Fibroblast of skin of left quadriceps (primary cell): ENCODE measurements at places on chromosomes 2 and 18.
A peak's percentile ranks its signal among the peaks of the same experiment; 100 is the strongest.

- DNase-seq, result no peak
These were observed 2.4 kb downstream of the PRELID3A start for GRCh38 chr18:12410081-12410481.

GRCh38 chr18:49135877-49136276 is 185.1 kb upstream of the SMAD7 start:
- DNase-seq, result no peak

GRCh38 chr2:120313695-120314615 is 32.0 kb upstream of the INHBB start:
- DNase-seq, result no peak

GRCh38 chr2:214410918-214411554 is at the start of gene VWC2L:
VWC2L (plus strand) TSS chr2:214411054; CDS start chr2:214414194, 3,140 bp downstream.
- DNase-seq, result peak; percentile 49

- DNase-seq, result peak; percentile 67
These were observed 65.8 kb downstream of the RTP5 start for GRCh38 chr2:241935314-241935713.

DNA sequence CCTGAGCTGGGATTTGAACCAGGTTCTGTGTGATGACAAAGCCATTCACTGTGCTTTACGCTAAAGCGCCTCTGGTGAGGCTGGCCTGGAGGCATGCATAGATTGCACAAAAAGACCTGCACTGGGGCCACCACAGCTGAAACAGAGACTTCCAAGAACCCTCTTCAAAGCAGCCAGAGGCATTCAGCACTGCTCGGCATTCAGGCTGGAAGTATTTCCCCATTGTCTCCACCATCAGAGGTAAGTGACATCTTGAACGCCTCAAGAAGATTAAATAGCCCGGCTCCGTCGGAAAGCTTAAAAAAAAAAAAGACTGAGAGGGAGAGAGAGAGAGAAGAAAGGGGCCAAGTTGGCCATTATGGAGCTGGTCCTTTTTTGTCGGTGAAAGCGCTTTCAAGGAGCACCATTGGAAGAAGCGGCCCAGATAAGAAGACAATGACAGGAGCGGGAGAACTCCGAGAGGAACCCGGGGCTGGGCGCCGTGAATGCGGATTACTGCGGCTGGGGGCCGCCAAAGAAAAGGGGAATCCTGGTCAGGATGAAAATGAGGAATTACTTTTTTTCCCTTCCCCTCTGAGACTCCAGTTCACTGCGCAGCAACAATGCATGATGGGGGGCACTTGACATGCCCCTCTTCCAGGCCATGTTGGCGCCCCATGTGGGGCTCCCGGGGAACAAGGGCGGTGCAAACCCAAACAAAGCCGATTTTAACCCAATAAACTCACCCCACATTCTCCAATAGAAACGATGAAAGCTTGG is 228.3 kb downstream of the MYCN start:
- no peak for DNase-seq

- no peak for DNase-seq
These were observed 566.0 kb downstream of the TMX3 start for GRCh38 chr18:68148863-68149262.

- no peak for DNase-seq
These were observed 27.6 kb downstream of the ANKAR start for GRCh38 chr2:189702071-189702470.

DNA sequence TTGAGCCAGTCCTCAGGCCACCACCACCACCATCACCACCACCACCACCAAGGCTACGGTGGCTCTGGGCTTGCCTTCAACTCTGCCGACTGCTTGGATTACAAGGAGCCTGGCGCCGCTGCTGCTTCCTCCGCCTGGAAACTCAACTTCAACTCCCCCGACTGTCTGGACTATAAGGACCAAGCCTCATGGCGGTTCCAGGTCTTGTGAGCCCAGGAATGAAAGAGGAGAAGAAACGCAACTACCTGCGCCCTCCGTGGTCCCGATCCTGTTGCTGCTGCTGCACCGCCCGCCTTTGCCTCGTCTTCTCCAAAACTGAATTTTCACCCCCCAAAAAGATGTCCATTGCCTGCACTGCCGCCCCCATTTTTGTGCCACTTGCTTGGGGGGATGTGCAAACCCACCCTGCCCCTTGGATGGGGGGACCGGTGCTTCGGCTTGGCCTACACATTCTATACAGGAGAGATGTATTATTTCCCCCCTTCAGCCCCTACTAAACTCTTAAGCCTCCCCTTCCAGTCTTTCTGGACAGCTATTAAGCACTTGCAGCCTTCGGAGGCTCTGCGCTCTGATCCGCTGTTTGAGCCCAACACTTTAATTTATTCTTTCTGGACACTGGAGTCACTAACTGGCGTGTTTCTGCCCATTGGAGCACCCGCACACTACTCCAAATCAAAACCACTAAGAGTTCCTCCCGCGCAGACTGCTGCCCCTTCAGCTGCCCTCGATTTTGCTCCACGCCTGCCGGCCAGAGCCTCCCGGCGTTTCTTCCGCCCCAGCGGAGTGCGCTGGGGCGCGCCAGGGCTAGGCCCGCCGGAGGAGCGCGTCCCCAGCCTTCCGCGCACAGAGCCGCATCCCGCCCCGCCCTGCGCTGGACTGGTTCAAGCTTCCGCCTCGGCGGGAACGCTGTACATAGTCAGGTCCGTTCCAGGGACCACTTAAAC is 5.7 kb downstream of the OTX1 start:
- DNase-seq, result no peak

DNA sequence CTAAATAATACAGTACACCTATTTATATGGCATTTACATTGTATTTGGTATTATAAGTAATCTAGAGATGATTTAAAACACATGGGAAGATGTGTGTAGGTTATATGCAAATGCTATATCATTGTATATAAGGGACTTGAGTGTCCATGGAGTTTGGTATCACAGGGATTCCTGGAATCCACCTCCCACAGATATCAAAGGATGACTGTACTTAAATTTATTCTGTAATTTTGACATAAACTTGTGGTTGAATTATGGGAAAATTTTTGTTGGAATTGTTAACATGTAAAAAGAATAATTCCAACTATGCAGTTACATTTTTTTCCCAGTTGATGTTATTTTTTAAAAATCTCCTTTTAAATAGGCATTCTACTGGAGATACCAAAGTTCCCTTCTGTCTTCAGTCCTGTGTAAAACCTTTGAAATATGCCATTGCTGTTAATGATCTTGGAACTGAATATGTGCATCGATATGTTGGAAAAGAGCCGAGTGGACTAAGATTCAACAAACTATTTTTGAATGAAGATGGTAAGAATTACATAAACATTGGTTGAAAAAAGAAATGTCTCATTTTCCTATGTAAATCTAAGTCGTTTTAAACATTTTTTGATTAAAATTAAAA is 24.1 kb downstream of the GLS start:
- peak; percentile 61 for DNase-seq

GRCh38 chr18:63775166-63775730 is at the start of gene SERPINB7:
SERPINB7 (plus strand) TSS chr18:63775418; CDS start chr18:63782373, 6,955 bp downstream.
- peak; percentile 86 for DNase-seq

DNA sequence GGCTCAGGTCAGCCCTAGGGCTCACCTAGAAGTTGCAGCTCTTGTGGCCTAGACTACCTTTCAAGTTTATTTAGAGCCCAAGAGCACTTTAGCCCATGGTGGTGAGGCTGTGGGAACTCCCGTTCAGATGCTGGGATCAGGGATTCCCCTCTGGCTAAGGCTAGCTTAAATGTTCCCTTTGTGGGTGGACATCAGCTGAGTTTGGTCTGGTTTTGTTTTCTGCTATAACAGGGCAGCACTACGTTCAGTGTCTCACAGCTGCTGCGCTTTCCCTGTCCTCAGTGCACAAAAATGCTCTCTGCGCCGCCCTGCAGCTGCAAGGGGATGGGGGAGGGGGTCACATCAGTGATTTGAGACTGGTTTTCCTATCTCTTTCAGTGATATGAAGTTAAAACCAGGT is 170.5 kb upstream of the KCNJ3 start:
- DNase-seq, result no peak

DNA sequence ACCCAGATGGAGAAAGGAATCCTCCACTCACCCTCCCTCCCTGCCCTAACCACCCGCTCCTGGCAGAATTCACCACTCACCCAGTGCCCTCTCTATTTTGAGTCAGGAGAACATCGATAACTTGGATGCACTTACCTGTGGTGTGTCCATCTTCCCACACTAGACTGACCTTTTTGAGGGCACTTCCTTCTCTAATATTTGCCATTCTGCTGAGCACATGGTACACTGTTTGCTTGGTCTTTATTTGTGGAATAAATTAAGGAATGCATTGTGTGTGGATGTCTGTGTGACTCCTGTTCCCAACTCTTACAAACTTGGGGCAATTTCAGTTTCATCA is 133.7 kb downstream of the ACKR3 start:
- DNase-seq, result no peak

- no peak for DNase-seq
These were observed 9.3 kb upstream of the NARS1 start for GRCh38 chr18:57630754-57631595.

GRCh38 chr2:83654091-83654611 is 804.9 kb downstream of the SUCLG1 start:
- no peak for DNase-seq

DNA sequence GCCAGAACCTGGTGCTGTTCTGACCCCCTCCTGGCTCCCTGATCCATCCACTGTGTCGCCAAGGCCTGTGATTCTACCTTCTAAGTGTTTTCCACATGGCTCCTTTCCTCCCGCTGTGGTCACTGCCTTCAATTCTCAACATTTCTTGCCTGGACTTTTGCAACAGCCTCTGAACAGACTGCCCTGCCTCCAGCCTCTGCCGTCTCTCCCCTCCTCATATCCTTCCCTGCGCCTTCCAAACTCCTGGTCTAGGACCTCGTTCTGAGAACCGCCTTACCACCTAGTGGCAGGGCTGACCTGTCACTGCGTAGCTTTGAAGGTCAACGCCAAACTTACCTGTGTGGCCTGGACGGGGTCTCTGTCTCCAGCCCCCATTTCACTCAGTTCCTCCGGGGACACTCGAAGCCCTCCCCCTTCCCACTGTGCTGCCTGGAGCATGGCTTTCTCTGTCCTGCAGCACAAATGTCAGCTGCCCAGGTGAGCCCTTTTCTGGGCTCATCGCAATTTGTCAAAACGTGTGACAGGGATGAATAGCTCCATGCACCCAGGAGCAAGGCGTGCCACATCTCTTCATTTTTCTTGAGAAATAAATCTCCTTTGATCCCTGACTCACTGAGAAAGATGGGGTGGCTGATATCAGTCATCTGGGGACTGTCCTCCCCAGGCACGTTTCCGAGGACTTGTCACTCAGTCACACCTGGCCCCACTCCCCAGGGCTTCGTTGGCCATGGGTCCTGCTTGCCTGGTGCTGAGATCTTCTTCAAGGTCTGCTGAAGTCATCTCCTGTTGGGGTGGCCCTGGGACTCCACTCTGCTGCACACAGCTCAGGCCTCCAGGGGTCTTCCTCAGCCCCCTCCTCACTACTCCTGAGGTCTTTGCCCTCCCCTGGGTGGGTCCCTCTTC is 46.7 kb downstream of the LDLRAD4 start:
- no peak for DNase-seq

GRCh38 chr2:162267496-162267895 is 24.3 kb upstream of the FAP start:
- no peak for DNase-seq
